ENCODE measurements at places on chromosomes 7 and 10. TPM values are rescaled to one million over a fixed set of nuclear protein-coding genes. Genes with fewer than 3 reads are reported as not detected.

The AZGP1 gene
- 2.7 TPM for total RNA-seq

The C10orf67 gene
- not detected for total RNA-seq

- no peak overlapping the region for H3K4me3 ChIP-seq
- no peaks in the 10 kb centered on the region for H3K36me3 ChIP-seq
- no peak for DNase-seq
- H3K4me1 ChIP-seq: no peaks in the 10 kb centered on the region
- no peaks in the 10 kb centered on the region for H3K27me3 ChIP-seq
- H3K27ac ChIP-seq: no peak overlapping the region
Observed at GRCh38 chr7:151806204-151806603, 70.7 kb downstream of the PRKAG2 start.

GRCh38 chr10:62115842-62116241 is 152.8 kb downstream of the RTKN2 start:
- H3K4me3 ChIP-seq: no peak overlapping the region
- peaks cover 11% of the 10 kb centered on the region for H3K4me1 ChIP-seq
- H3K27me3 ChIP-seq: no peaks in the 10 kb centered on the region

DNA sequence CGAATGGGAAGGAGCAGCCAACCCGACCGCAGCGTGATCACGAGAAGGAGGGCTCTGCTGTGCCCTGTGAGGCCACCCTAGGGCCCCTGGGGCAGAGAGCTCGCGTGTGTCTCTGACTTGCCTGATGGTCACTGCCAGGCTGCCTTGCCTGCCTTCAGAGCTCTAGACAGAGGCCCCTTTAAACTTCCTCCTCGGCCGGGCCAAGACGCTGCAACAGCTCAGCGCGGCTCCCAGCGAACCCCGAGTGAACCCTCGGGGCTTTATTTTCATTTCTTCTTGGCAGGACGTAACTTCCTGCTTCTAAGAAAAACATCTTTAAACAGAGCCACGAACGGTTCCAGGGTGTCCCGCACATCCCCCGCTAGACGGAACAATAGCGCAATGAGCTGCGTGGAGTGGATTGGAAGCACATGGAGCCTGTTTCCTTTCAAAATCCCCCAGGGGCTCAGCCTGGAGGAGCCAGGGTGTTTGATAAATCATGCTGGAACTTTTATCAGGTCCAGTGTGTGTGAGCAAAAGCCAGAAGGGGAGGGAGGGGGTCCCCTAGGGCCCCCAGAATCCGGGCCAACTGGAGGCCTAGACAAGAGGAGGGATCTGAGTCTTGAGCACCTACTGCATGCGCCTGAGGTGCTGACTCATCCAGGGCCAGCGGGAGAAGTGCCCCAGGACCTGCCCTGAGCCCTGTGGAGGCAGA is 134.1 kb upstream of the GDF10 start:
- peak; percentile 90 for DNase-seq
- peak overlapping the region; percentile 20 for H3K4me3 ChIP-seq
- peaks cover 26% of the 10 kb centered on the region for H3K4me1 ChIP-seq
- H3K27ac ChIP-seq: peak overlapping the region; percentile 66
- H3K27me3 ChIP-seq: no peaks in the 10 kb centered on the region

DNA sequence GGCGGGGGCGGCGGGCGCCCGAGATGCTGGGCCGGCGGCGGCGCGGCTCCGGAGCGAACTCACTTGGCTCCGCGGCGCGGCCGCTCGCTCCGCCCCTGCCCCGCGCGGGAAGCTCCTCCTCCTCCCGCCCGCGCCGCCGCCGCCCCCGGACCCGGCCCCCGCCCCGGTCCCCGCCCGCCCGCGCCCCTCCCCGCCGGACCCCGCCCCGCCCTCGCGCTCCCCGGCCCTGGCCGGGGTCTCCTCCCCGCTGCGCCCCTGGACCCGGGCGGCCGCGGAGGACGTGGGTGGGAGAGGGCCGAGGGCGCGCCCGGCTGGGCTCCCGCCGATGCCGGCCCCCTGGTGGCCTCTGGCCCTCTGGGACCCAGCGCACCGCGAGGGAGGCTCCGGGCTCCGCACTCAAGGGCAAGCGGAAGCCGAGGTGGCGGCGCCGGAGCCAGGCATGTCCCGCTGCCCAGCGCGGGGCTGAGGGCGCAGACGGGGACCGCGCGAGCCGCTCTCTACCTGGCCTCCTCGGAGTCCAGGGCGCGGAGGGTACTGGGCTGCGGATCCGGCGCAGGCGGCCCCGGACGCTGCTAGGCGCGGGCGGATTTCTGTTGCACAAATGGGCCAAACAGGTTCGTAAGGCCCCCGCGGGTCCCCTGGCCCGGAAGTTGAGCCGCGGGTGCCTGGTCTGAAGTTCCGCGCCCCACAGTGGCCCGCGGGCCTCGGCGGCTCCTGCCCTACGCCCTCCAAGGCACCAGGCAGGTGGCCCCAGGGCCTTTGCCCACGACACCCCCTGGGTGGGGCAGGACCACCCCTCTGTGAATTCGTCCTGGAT is at the start of gene TCERG1L:
Gene TCERG1L (minus strand): TSS at position 61 of the 817 bp plus-strand sequence. CDS start 86 bp downstream, outside the sequence.
- H3K4me1 ChIP-seq: peaks cover 13% of the 10 kb centered on the region
- H3K27me3 ChIP-seq: no peaks in the 10 kb centered on the region
- no peak for DNase-seq
- no peak within 1 kb of the TSS for H3K27ac ChIP-seq
- peak within 1 kb of the TSS; percentile 31 for H3K4me3 ChIP-seq

- peak overlapping the region; percentile 88 for H3K27ac ChIP-seq
Observed at GRCh38 chr10:102773320-102773719, 29.6 kb downstream of the WBP1L start.

DNA sequence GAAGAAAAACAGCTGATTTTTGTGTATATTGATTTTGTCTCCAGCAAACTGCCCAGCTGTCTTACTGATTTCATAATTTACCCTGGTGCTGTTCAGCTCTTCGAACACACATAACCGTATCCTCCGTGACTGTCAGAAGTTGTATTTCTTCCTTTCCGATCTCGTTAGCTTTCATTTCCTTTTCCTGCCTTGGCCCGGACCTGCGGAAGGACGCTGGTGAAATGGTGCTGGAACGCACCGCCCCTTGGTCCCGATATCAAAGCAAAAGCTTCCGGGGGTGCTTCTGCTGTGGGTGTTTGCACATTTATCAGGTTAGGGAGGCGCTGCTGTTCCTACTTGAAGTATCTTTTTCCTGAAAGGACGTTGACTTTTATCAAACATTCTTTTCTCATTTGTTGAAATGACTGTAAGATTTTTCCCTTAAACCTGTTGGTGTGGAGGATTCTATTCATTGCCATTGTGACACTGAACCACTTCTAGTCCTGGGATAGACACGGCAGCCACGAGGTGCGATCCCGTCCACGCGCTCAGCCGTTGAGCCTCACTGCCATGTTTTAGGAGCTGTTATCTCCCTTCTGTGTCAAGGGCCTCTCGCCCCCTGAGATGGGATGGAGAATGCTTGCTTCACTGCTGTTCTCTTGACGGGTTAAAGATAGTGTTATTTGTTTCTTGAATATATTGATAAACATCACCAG is 72.6 kb downstream of the FOXL3 start:
- no peaks in the 10 kb centered on the region for H3K36me3 ChIP-seq
- H3K27ac ChIP-seq: no peak overlapping the region
- H3K4me1 ChIP-seq: peaks cover 17% of the 10 kb centered on the region
- H3K27me3 ChIP-seq: no peaks in the 10 kb centered on the region
- H3K4me3 ChIP-seq: peak overlapping the region; percentile 15
- no peak for DNase-seq

DNA sequence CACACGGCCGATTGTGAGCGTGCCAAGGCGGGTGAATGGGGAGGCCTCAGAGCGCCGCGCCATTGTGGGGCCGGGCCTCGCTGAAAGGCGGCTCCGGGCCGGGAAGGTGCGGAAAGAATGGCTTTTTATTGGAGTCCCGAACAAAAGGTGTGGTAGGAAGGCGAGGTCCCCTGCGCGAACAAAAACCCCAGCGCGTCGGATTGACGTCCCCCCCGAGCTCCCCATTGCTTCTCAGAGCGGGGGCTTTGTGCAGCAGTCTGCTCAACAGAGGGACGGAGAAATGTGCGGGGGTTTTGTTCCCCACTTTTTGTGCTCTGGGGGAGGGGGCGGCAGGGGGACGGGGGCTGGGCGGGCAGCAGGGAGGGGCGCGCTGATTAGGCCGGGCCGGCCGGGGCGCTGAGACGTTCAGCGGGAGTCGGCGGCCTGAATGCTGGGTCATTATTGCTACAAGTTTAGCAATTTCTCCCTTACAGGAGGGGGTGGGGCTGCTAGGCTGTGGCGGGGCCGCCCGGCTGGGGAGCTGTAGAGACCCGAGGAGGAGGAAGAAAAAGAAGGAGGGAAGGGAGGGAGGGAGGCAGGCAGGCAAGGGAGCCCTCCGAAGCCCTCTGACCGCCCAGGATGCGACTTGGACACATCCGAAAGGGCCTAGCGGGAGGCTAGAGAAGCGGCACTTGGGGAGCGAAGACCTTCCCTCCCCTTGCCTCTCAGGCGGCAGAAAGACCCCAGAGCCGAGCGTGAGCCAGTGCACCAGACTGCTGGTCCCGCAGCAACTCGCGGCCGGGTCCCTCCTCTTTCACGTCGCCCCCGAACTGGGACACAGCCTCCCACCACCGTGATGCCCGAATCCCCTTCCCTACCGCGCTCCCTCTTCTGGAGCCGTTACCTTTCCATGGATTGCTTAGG is 4.6 kb downstream of the NKX2-3 start:
- H3K27me3 ChIP-seq: peaks cover 28% of the 10 kb centered on the region
- no peaks in the 10 kb centered on the region for H3K36me3 ChIP-seq
- peak overlapping the region; percentile 39 for H3K4me3 ChIP-seq
- H3K27ac ChIP-seq: no peak overlapping the region

DNA sequence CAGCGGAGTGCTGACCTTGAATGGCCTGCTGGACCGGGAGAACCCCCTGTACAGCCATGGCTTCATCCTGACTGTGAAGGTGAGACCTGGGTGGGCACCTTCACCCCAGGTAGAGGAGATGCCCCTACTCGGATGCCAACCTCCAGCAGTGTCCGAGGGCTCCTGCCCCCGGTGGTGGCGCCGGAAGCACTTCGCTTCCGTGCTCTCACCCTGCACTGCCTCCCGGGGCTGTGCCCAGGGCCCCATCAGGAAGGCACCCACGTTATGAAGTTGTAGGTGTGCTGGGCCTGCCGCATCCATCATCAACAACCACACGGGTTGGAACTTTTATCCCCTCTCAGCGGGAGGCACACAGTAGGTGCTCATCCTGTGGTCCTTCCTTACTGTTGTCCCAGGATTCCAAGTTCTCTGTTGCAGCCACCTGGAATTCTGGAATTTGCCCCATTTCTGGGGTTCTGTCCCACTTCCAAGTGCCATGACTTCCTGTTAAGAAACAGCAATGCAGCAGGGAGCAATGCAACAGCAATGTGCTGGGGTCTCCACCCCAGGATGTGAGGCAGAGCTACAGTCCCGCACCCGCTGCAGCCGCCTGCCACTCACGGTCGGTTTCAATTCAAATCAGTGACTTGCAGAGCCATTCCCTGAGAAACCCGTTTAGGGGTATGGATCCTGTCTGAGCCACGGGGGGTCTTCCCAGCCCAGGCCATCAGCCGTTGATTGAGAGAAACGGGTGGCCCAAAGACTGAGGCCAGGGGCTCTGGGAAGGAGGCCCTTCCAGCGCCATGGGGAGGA is 103.8 kb downstream of the C10orf105 start:
- no peak overlapping the region for H3K4me3 ChIP-seq
- no peaks in the 10 kb centered on the region for H3K36me3 ChIP-seq
- peaks cover 4% of the 10 kb centered on the region for H3K4me1 ChIP-seq
- no peaks in the 10 kb centered on the region for H3K27me3 ChIP-seq
- DNase-seq: no peak

GRCh38 chr7:12320987-12321647 is 82.5 kb downstream of the VWDE start:
- H3K4me1 ChIP-seq: no peaks in the 10 kb centered on the region
- no peak overlapping the region for H3K4me3 ChIP-seq
- no peak for DNase-seq
- H3K27ac ChIP-seq: no peak overlapping the region
- H3K36me3 ChIP-seq: no peaks in the 10 kb centered on the region
- H3K27me3 ChIP-seq: no peaks in the 10 kb centered on the region

DNA sequence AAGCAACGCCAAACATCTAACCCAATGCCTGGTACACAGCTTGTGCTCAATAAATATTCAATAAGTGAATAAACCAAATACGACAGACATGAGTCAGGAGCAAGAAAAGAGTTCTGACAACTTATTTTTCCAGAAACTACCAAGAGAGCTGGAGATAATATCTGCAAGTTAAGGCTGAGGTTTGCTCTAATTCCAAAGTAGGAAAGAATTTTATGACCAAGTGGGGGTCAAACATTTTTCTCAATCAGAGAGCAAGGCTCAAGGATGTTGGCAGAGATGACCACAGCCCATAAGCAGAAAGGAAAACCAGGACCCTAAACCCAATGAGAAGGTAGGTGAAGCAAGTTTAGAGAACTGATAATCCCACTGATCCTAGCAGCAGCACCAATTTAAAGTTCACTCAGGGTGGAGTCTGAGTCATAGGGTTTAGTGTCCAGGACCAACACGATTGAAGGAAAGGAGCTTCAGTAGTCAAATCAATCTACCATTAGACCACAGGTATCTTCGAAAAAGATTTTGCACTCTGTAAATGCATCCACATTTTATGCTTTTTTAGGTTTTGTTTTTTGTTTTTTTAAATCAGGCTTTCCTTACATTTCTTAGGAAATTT is 49.3 kb upstream of the KCNIP2 start:
- H3K4me3 ChIP-seq: no peak overlapping the region
- DNase-seq: no peak
- no peaks in the 10 kb centered on the region for H3K36me3 ChIP-seq
- H3K27me3 ChIP-seq: no peaks in the 10 kb centered on the region

DNA sequence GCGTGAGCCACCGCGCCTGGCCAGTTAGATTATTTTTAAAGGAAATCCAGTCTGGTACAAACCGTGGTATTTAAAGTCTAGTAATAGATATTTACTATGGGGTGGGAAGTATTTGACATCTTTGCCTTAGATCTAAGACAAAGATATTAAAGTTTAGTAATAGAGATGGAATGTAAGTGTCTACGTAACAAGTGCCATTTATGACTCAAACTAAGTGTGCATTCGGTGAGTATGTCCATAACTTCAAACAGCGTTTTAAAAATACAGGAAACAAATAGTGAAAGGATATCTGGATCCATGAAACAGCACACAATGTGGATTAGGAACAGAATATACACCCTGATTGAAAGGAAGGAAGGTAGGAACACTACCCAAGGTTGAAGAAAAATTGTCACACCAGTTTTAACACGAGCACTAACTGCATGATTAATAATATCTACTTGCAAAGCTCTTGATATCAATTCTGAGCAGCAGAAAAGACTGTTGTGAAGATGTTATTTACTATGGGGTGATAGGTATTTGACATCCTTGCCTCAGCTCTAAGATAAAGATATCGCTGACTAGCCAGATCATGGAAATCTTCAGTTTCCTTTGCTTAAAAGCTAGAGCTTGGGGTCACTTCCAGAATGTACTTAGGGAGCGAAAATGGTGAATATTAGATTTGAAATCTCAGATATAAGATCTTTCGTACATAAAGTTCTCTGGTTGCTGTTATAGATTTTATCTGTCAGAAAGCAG is 48.7 kb downstream of the EPC1 start:
- H3K36me3 ChIP-seq: no peaks in the 10 kb centered on the region
- peaks cover 25% of the 10 kb centered on the region for H3K4me1 ChIP-seq
- no peak overlapping the region for H3K4me3 ChIP-seq
- DNase-seq: no peak

DNA sequence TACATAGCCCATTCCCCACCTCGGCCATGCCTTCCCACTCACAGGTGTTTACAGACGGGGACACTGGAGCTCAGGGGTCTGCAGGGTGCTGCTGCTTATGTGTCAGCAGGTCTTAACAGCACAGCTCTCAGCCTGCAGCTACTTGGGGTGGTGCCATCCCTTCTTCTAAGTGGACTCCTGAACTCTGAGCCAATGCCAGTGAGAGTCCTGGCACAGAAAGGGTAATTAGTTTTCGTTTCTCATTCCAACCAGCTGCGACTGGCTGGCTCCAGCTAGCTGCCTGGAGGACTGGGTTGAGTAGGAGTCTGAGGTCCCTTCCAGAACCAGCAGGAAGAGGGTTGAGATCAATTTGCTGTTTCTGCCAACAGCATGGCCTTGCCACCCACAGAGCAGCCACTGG is 88.3 kb upstream of the AGK start:
- no peak for DNase-seq
- no peak overlapping the region for H3K27ac ChIP-seq
